A673 (cell line): ENCODE measurements at places on chromosomes 1 and 21. TPM values are rescaled to one million over a fixed set of nuclear protein-coding genes. Genes with fewer than 3 reads are reported as not detected.

GRCh38 chr1:89360716-89361115, 3.1 kb upstream of the GBP6 start:
- H3K4me3 ChIP-seq: no peak overlapping the region
- no peaks in the 10 kb centered on the region for H3K27me3 ChIP-seq
- no peaks in the 10 kb centered on the region for H3K36me3 ChIP-seq
- no peak for DNase-seq
- no peak overlapping the region for H3K27ac ChIP-seq
- H3K4me1 ChIP-seq: no peaks in the 10 kb centered on the region

Gene ELAVL4
- total RNA-seq: not detected in 2 replicates

Gene PGM1
- total RNA-seq: 10.7 and 12.1 TPM in 2 replicates

DNA sequence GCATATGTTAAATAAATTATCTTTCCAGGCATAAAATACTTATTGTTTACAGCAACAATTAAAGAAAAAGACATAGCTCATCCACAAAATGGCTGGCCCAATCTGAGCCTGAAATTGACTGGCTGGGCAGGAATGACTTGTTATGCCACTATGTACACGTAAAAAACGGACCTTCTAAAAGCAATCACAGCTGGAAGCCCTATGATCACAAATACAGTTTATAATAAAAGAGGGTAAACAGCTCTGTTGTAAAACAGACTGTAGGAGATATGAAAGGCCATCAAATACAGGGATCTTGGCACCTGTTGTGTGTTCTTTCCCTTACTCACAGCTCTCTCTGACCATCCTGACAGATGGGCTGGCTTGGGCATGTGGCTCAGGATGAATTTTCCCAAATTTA, 70.5 kb upstream of the DMRTA2 start:
- H3K27ac ChIP-seq: no peak overlapping the region
- DNase-seq: no peak
- H3K4me1 ChIP-seq: no peaks in the 10 kb centered on the region
- no peaks in the 10 kb centered on the region for H3K27me3 ChIP-seq
- H3K36me3 ChIP-seq: peaks cover 14% of the 10 kb centered on the region

DNA sequence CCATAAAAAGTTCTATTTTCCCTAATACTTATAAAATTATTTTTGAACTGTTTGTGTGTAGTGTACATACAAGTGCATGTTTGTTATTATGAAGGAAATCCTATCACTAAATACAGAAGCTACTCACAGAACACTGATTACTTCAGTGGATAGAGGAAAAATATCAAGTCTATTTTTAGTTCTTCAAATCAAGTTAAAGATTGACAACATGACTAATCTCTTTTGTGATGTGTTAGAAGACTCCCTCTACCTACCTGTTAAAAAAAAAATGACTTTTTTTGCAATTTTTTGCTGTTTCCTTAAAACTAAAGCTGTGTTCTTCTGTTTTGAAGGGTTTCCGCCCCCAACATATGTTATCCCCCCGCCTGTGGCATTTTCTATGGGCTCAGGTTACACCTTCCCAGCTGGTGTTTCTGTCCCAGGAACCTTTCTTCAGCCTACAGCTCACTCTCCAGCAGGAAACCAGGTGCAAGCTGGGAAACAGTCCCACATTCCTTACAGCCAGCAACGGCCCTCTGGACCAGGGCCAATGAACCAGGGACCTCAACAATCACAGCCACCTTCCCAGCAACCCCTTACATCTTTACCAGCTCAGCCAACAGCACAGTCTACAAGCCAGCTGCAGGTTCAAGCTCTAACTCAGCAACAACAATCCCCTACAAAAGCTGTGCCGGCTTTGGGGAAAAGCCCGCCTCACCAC, 45.5 kb downstream of the NCF2 start:
- H3K4me1 ChIP-seq: peaks cover 7% of the 10 kb centered on the region
- H3K36me3 ChIP-seq: peaks cover 90% of the 10 kb centered on the region
- H3K4me3 ChIP-seq: no peak overlapping the region

DNA sequence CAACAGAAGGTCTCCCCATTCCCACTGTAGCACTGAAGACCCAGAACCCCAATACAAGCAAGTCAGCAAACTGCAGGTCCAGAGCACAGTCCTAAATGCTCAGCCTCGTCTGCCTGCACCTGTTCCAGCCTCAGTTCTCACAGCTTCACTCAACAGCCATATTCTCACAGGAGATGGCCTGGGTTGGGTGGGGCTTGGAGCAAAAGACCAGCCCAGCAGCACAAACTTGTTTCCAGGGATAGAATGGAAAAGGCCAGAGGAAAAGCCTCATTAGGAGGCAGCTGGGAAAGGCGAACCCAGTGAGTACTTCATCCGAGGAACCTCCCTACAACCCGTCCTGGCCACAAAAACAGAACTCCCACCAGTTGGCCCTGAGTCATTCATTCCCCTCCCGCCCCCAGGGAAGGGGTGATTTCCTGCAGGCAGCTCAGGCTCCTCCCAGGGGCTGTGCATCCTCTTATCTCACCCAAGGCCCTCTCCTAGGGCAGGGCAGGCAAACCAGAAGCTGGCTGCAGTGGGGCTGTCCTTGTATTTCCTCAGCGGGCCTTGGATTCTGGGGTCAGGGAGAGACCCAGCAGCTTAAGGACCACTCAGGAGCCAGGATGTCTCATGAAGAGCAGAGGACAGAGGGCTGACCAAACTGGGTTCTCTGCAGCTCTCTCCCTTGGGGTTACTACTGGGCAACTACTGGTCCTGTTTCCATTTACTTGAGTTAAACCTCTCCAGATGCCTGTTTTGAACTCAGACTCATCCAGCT, 7.4 kb upstream of the MPL start:
- peak overlapping the region; percentile 44 for H3K27ac ChIP-seq
- H3K27me3 ChIP-seq: no peaks in the 10 kb centered on the region
- no peak overlapping the region for H3K4me3 ChIP-seq
- no peaks in the 10 kb centered on the region for H3K36me3 ChIP-seq

GRCh38 chr1:25031601-25031965, 101.5 kb upstream of the RUNX3 start:
- H3K36me3 ChIP-seq: no peaks in the 10 kb centered on the region
- peaks cover 13% of the 10 kb centered on the region for H3K4me1 ChIP-seq
- no peak overlapping the region for H3K4me3 ChIP-seq
- H3K27ac ChIP-seq: no peak overlapping the region
- no peak for DNase-seq

DNA sequence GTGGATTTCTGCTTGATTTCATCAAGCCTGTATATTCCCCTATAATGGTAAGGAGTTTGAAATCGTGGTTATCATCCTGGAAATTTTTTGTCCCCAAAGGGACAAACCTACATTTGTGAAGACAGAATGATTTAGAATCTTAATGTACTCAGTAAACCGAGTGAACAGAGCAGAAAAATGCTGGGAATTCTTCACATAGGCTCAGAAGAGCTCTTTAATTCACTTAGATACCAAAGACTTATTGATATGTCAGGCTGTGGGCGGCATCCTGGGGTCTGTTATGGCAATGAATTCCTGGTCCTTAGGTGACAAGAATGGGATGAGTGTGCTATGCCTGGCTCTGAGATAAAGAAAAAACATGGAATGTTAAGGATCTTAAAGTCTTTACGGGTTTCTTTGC, 74.9 kb downstream of the ROR1 start:
- no peaks in the 10 kb centered on the region for H3K36me3 ChIP-seq
- H3K27ac ChIP-seq: no peak overlapping the region
- H3K4me1 ChIP-seq: peaks cover 23% of the 10 kb centered on the region
- no peak for DNase-seq
- no peaks in the 10 kb centered on the region for H3K27me3 ChIP-seq

GRCh38 chr1:59639266-59639665, 175.5 kb upstream of the HOOK1 start:
- H3K27me3 ChIP-seq: no peaks in the 10 kb centered on the region
- peaks cover 3% of the 10 kb centered on the region for H3K4me1 ChIP-seq
- no peak overlapping the region for H3K27ac ChIP-seq
- no peak overlapping the region for H3K4me3 ChIP-seq
- DNase-seq: no peak

DNA sequence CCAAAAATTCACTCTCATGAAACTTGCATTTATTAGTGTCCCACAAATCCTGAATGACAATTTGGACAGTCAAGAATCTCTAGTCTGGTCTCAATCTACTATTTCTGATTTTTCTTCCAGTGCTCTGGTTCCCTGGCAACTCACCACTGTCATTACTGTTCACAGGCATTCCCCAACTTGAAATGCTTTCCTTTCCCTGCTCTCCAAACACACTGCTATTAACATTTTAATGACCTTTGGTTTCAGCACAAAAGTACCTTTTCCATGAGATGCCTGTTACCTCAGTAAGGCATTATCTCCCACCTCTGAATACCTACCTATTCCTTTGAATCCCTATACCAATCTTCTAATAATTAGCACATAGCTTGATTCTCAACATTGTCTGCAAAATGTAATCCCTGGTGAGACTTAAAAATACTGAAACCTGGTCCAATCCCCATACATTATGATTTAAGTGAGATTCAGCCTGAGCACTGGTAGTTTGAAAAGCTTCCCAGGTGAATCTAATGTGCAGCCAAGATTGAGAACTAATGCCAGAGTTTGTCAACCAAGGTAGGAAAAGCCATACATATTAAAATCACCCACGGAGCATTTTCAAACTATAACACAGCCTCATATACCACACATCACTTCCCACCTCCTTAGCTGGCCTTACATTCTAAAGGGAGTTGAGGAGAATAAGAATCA, 11.7 kb upstream of the ANGPTL3 start:
- no peak overlapping the region for H3K27ac ChIP-seq
- H3K4me1 ChIP-seq: no peaks in the 10 kb centered on the region
- H3K36me3 ChIP-seq: no peaks in the 10 kb centered on the region
- H3K4me3 ChIP-seq: no peak overlapping the region
- DNase-seq: no peak
- no peaks in the 10 kb centered on the region for H3K27me3 ChIP-seq

DNA sequence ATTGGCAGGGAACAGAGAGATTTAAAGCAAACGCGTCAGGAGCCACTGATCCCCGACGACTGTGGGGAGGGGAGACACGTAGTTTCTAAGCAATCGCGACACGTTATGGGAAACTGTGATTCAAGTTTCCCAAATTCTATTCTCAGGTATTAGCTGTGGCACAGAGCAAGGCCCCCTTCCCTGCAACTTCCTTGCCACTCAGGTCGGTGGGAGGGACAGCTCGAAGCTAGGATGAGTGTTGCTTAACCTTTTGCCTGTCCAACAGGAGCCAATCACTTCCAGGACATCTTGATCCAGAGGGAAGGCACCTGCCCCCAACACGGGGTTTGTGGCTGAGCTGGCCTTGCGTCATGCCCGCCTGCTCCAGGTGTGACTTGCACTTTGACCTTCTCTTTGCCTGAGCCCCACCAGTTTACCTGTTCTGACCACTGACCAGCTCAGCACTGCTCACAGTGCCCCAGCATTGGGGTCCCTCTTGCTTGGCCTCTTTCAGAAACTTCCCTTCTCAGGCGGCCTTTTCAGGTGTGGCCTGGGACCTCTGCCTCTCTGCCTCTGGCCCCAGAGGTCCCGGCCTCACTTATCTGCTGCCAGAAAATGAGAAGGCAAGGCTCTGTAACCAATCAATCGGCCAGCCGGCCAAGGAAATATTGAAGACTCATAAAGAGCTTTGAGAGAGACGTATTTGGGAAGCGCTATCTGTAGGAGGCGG, 24.6 kb downstream of the TEX35 start:
- no peaks in the 10 kb centered on the region for H3K36me3 ChIP-seq
- no peaks in the 10 kb centered on the region for H3K27me3 ChIP-seq
- no peak overlapping the region for H3K27ac ChIP-seq

DNA sequence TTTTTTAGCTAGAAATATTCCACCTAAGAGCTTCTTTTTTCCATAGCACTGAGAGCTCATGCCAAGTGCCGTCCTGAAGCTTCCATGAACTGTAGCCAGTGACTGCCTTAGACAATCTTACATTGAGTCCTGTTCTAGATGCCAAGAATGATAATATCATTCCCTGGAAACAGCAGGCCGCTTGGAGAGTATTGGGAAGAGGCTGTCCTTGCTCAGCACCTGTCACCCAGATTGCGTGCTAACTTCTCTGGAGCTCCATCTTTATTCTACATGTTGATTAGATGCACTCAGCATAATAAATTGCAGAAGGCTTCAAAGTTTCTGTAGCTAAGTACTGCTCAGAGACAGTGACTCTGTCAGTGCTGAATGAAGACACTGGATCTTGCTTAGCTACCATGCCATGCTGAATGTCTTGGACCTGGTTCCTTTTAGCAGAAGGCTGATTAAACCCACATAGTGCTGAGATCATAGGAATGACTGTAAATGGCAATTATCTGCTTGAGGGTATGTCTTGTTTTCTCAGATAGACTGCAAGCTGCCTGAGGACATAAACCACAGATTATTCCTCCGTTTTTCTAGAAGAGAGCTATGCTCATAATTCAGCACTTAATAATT, 83.1 kb upstream of the IRF2BP2 start:
- no peak overlapping the region for H3K27ac ChIP-seq
- no peaks in the 10 kb centered on the region for H3K27me3 ChIP-seq
- H3K4me1 ChIP-seq: no peaks in the 10 kb centered on the region
- H3K36me3 ChIP-seq: no peaks in the 10 kb centered on the region

Gene FOXD3
- 4.5 and 4.7 TPM in 2 replicates for total RNA-seq

Gene DCST2
- total RNA-seq: 0.21 TPM in 1 of 2 replicates, not detected in the other

DNA sequence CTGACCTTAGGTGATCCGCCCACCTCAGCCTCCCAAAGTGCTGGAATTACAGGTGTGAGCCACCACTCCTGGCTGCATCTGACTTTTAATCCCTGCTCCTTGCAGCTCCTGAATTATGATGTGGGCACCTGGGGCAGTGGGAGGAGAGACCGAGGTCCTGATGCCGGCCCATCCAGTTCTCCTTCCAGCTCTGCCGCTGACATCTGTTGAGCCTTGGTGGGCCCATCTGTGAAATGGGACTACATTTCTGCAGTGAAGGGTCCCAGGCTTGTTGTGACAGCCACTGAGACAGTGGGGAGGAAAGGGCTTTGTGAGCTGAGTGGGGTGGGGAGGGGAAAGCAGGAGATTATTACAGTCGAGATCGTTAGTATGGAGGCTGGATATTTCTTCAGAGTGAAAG, 11.8 kb downstream of the PLA2G2F start:
- H3K36me3 ChIP-seq: no peaks in the 10 kb centered on the region
- no peak overlapping the region for H3K27ac ChIP-seq
- no peak overlapping the region for H3K4me3 ChIP-seq

DNA sequence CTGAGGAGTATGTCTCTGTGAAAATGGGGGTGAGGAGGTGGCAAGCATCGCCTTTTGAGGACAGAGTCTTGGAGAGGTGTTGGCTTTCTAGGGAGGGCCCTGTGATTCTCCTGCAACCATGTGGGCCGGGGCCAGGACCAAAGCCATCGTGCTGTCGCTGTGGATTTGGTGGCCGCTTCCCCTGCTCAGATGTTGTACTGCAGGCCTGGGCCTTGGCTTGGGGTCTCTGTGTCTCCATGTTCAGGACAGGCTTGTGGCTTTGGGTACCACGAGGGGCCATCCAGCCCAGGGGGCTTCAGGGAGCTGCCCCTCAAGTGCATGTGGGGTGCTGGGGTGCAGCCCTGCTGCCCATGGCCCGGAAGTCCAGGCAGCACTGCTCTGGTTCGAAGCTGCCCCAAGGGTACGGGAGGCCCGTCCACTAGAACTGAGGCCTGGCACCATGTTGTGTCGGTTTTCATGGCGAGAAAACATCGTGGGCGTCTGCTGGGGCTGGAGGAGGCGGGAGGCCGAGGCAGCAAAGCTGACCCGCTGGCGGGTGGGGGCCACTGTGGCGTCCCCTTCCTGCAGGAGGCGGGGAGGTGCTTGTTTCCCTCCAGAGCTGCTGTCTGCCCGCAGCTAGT, 55.4 kb downstream of the SKI start:
- no peaks in the 10 kb centered on the region for H3K36me3 ChIP-seq
- peaks cover 18% of the 10 kb centered on the region for H3K4me1 ChIP-seq
- H3K4me3 ChIP-seq: no peak overlapping the region
- no peak for DNase-seq

Gene SPRR2A
- not detected in 2 replicates for total RNA-seq
